ENCODE measurements at places on chromosomes 13 and 19.

DNA sequence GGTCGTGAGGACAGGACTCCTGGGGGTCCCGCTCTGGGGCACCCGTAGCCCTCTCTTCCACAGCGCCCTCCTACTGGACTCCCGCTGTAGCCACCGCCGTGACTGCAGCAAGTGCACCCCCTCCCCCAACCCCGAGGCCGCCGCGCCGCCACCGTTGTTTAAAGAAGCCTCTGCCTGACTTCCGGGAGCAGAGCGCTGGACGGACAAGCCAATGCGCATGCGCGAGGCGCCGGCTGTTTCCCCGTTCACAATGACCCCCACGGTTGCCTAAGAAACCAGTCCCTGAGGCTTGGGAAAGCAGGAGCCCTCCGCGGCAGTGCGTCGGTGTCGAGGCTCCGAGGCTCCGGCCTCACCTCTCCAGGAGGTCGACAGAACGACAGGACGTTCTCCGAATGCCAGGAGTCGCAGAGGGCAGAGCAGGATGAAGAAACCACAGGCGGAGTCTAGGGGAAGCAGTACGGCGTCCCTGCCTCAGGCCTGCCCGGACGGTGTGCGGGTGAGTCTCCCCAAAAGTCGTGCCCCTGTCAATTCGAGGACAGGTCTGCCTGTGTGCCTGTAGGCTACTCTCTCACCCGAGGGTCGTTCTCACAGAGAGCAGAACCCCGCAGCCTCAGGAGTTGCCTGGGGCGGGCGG, 70.5 kb upstream of the ZNF420 start:
- DNase-seq, result peak; percentile 86

DNA sequence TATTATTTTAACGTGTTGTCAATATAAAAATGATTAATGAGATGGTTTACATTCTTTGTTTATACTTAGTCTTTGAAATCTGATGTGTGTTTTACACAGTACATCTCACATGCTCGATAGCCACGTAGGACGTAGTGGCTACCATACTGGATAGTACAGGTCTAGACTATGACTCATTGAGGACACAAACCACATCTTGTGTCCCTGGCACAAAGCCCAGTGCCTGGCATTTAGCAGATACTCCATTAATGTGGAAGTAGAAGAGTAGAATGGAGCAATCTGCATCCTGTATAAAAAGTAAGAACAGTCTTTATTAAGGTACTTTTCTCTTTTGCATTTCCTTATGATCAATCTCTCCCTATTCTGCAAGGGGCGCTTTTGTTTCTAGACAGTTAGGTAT, 49.0 kb upstream of the FRY start:
- no peak for DNase-seq

GRCh38 chr13:94569615-94570014, 26.3 kb downstream of the TGDS start:
- DNase-seq, result no peak

DNA sequence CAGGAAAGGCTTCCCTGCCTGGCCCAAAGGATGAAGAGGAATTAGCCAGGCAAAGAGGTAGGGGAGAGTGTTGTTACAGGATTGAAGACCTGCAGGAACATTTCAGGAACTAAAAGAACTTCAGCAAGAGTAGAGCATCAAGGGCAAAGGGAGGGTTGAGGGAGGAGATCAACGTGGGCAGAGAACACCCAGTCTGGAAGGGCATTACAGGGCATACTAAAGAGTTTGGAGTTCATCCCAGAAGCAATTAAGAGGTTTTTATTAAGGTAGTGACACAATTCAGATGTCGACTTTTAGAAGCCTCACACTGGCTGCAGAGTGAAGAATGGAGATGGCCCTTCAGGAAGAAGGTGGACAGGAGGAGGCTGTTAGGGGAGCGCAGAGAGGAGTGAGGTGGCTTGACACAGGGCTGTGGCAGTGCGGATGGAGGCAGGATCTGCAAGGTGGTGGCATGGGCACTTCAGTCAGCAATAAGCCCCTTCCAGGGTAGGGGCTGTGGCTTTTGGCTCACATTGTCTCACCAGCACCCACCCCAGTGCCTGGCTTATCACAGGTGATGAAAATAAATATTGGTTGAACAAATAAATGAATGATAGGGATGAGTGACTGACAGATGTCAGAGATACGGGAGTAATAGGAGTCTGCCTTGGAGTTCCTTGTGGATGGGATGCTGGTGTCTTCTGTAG, 24.9 kb downstream of the TEX26 start:
- DNase-seq, result no peak

- no peak for DNase-seq
Observed at GRCh38 chr13:74449811-74450524, 315.8 kb upstream of the KLF12 start.

DNA sequence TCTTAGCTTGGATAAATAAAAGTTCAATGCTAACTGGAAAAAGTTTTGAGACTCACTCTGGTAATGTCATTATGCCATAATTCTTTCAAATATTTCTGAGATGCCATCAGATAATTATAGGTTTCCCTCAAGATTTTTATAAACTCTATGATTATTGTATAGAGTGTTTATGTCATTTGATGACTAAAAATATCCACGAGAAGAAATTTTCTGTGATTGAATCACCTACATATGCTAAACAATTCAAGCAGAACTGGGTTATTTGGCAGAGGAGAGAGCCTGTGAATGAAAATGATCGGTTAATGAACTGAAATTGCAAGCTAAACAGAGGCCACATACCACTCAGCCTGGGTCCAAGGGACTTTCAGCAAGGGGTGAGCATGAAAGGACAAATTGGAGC, 92.6 kb upstream of the TSC22D1 start:
- no peak for DNase-seq

GRCh38 chr13:100014621-100015020, 33.0 kb downstream of the ZIC2 start:
- no peak for DNase-seq

DNA sequence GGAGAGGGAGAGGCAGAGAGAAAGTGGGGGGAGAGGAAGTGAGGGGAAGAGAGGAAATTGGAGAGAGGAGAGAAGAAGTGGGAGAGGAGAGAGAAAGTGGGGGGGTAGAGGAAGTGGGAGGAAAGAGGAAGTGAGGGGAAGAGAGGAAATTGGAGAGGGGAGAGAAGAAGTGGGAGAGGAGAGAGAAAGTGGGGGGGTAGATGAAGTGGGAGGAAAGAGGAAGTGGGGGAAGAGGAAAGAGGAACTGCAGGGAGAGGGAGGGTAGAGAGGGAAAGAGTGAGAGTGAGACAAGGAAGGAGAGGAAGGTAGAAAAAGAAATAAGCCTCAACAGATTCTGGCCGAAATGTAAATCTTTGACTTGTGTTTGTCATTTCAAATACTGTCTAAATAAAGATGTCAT, 146.6 kb downstream of the KLF12 start:
- DNase-seq, result no peak

DNA sequence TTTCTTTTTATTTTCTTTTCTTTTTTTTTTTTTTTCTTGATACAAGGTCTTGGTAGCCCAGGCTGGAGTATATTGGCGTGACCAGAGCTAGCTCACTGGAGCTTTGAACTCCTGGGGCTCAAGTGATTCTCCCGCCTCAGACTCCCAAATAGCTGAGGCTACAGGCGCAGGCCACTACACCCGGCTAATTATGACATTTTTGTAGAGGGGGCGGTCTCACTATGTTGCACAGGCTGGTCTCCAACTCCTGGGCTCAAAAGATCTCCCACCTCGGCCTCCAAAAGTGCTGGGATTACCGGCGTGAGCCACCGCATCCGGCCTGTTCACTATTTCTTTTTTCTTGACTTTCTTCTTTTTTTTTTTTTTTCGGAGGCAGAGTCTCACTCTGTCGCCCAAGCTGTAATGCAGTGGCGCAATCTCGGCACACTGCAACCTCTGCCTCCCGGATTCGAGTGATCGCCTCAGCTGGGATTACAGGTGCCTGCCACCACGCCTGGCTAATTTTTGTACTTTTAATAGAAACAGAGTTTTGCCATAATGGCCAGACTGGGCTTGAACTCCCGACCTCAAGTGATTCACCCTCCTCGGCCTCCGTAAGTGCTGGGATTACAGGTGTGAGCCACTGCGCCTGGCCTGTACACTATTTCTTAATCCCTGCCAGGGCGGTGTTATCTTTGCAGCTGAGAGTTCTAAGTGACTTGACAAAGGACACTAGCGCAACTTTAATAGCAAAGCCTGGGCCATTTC, 37.1 kb upstream of the LSM14A start:
- no peak for DNase-seq

DNA sequence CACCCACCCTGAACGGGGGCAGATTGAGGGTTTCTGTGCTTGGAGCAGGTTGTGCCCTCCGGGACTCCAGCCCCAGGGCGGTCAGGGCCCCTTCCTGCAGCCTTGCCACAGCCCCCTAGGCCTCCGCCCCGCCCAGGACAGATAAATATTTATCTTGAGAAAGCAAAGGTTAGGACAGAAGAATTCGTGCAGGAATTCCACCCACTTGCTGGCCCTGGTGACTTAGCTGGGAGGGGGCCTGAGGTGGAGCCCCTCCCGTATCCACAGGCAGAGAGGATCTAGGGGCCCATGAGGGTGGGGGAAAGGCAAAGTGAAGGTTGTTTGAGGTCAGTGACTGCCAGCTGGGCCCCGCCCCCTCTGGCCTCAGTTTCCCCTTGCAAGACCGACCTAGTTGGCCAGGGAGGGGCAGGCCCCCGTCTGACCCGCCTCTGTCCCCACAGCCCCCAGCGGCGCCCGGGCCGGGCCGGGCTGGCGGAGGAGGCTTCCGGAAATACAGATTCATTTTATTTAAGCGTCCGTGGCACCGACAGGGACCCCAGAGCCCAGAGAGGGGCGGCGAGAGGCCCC, 5.2 kb downstream of the MIDN start:
- DNase-seq, result no peak

DNA sequence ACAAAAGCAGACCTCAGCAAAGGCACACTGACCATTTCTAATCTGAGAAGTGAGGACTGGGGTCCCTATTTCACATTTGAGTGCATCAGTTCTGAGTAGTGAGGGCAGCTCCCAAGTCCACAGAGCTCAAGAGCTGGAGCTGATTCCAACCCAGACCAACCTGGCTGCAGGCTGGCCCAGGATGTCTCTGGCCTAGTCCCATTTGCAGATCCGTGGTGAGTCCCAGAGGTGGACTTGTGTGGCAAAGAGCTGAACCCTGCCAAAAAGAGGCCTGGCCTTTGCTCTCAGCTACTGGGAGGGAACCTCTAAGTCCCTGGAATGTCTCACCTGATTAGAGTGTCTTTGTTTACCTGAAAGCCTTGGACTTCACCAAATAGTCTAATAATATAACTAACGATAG, 14.6 kb downstream of the SIGLEC7 start:
- DNase-seq, result peak; percentile 17

DNA sequence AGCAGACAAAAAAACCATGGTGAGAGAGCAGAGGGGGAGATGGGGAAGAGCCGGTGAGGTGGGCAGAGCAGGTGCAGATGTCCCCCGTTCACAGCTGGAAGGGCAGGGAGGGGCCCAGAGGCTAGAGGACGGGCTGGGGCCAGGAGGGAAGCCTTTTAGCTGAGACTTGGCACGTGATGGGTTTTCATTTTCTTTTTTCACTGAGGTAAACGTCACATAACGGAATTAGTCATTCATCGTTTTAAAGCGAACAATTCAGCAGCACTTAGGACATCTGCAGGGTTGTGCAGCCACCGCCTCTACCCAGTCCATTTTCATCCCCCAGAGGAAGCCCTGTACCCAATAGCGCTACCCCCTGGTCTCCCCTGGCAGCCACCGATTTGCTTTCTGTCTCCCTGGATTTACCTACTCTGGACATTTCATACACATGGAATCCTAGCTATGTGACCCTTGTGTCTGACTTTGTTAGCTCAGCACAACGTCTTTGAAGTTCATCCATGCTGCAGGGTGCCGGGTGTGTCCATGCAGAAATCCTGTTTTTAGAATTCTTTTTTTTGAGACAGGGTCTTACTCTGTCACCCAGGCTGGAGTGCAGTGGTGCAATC, 16.0 kb upstream of the EMC10 start:
- no peak for DNase-seq

DNA sequence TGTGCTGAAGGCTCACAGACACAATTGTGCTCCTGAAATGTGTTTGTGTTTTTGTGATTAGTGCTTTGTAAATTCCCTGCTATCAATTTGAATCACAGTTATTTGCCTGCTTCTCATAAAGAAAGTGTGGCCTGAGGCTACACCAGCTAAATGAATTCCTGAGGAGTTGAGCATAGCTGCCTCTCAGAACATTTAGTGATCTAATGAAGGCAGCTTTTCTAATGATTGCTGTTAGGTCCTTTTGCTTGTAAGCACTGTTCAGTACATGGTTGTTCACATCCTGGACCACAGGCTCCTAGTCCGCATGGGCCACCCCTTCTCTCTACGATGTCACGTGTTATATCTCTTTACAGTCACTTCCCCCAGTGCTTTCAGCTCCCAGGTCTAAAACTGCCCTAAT, 238.2 kb downstream of the B3GLCT start:
- no peak for DNase-seq

- DNase-seq, result no peak
Observed at GRCh38 chr19:29395111-29395733, 130.6 kb upstream of the VSTM2B start.

GRCh38 chr13:114260814-114261213, 20.6 kb upstream of the UPF3A start:
- no peak for DNase-seq

- no peak for DNase-seq
Observed at GRCh38 chr19:1267477-1268225, 1.5 kb upstream of the CIRBP start.

- peak; percentile 17 for DNase-seq
Observed at GRCh38 chr13:110291286-110291685, 15.7 kb downstream of the COL4A1 start.

DNA sequence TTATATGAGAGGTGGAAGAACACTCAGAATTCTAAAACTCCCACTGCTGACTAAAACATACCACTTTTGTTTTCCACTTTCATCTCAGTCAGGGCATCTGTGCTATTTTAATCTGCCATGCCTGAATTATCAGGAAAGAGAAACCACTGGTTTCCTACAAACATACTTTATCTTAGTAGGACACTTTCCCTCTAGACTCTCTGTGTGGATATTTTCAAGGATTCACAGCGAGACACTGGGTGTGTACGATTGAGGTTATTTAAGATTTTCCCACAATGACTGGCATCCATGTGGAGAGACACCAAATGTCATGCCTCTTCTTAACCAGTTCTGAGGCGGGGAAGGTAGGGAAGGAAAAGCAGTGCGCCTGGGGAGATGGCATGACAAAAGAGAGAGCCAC, 212.2 kb downstream of the ENOX1 start:
- no peak for DNase-seq

DNA sequence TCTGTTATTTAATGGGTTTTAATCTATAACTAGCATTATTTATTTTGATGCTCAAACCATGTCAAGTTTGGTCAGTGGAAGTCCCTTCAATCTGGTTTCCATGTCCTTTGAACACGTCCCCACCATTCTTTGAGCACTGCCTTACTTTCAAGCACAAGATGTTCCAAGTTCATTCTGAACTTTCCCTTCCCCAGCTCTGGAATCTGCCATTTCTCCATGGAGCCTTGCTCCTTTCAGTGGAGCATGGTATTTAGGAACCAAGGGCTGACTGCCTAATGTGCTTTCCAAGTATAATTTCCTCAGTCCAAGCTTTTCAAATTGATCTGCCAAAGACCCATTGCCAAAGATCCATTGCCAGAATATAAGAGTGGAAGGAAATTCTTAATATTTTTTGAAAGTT, 1.1 kb upstream of the ZNF546 start:
- no peak for DNase-seq
